ENCODE measurements at places on chromosomes 7 and 10.
A peak's percentile ranks its signal among the peaks of the same experiment; 100 is the strongest.

DNA sequence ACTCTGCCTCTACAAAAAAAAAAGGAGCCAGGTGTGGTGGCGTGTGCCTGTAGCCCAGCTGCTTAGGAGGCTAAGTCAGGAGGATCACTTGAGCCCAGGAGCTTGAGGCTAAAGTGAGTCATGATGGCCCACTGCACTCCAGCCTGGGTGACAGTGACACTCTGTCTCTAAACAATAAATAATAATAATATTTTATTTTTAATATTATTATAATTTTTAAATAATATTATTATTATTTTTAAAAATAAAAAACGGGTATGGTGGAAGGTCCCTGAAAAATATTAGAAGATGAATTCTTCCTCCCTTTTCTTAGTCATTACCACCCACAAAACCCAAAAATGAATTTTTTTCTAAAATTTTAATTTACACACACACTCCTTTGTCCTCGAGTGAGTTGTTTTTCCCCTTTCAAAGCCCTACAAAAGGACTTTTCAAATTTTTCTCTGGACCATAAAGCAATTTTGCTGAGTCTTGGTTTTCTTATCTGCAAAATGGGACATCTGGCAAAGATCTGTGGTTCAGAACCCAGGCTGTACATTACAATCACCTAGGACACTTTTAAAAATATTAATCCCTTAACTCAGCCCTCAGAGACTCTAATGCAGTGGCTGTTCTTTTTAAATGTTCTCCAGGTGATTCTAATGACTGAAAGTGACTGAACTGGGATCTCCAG lies 174.0 kb upstream of the NEBL start:
- DNase-seq, result no peak

- DNase-seq, result no peak
Observed at GRCh38 chr10:71766717-71767419, 6.5 kb downstream of the VSIR start.

DNA sequence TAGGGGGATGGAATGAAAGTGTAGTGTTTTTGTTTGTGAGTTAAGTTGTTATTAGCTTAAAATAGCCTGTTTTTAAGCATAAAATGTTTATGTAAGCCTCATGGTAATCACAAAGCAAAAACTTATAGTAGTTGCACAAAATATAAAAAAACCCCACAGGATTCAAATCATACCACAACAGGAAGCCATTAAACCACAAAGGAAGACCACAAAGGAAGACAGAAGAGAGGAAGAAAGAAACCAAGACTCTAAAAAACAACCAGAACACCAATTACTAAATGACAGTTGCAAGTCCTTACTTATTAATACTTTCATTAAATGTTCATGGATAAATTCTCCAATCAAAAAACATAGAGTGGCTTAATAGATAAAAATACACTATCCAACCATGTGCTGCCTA lies 63.6 kb downstream of the ANKRD7 start:
- no peak for DNase-seq

DNA sequence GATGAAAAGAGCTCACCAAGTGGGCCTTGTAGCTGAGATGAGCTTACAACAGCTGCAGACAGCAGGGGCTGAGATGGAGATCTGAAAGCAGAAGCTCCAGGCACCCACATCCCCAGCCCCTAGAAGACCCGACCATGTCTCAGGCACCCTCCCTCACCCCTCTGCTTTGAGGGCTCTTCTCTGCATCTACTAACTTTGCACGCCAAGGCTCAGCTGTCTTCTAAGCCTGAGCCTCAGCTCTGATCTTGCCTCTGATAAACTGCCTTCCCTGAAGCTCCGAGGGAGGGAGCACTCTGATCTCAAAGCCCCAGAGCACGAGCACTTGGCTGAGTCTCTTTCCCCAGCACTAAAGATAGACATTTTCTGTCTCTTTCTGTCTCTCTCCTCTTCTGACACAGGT lies 42.0 kb downstream of the ANXA8 start:
- no peak for DNase-seq

GRCh38 chr7:114084002-114084471 lies 165.2 kb upstream of the PPP1R3A start:
- no peak for DNase-seq

DNA sequence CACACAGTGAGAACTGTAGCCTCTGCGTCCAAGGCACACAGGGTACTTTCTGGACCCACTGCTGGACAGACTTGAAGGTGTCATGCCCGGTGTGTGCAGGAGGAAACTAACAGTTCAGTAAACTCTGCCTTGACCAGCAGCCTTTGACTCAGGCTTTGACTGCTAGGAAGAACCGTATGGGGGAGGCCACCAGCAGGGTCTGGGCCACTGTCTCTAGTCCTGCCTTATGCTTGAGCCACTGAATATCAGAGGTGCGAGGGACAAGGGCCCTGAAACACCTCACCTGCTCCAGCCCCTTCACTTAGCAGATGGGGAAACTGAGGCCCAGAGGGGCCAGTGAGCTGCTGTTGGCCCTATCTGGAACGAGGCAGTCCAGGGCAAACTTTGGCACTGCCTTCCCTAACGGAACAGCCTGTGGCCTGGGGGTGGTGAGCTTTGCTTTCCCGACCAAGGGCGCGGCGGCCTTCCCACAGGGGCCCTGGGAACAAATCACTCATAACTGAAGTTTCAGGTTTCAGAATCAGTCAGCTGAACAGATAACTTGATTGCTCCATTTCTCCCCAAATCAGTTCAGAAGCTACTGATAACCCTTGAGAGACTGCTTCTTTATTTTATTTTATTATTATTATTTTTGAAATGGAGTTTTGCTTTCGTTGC lies 130.0 kb downstream of the FAM53B start:
- no peak for DNase-seq

DNA sequence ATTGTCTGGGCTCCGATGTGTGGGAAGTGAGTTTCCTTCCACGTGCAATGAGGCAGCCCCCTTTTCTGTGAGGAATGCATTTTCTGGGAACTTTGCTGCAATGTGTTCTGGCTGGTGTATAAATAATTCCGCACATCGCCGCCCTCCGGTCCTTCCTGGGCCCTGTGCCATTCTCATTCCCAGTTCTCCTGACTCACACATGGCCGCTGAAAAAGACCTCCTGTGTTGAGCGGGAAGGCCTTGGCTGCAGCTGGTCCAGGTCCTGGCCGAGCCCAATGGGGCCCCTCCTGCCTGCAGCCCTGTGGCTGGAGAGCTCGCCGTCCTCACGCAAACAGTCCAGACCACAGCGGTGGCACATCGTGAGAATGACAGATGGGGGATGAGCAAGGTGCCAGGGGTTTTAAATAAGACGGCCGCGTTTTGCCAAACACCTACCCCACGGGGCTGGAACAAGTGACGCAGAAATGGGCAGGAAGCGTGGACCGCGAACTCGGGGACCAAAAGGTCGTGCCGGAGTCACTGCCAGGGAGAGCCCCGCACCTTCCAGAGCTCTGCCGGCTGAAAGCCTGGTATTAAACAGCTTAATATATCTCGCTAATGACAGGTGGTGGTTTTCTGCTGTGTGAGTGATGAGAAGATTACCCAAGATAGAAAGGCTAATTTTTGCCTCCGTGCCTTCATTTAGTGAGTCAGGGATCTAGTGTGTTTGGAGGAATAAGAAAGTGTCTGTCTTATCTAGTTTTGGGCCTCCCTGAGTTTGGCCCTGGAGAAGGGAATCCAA lies 37.0 kb downstream of the FAM20C start:
- no peak for DNase-seq

GRCh38 chr10:8404721-8405120 lies 350.2 kb downstream of the GATA3 start:
- peak; percentile 38 for DNase-seq

All from T-cell (primary cell).